ENCODE measurements at places on chromosomes 11 and 22. TPM values are rescaled to one million over a fixed set of nuclear protein-coding genes. Genes with fewer than 3 reads are reported as not detected.

DEPDC7 gene
- total RNA-seq = 10.5 TPM

RAG1 gene
- 0.18 TPM for total RNA-seq

ART5 gene
- total RNA-seq = 0.46 TPM

TRIM29 gene
- not detected for total RNA-seq

GRCh38 chr22:35470903-35471321, 69.7 kb upstream of the RASD2 start:
- DNase-seq = no peak

DNA sequence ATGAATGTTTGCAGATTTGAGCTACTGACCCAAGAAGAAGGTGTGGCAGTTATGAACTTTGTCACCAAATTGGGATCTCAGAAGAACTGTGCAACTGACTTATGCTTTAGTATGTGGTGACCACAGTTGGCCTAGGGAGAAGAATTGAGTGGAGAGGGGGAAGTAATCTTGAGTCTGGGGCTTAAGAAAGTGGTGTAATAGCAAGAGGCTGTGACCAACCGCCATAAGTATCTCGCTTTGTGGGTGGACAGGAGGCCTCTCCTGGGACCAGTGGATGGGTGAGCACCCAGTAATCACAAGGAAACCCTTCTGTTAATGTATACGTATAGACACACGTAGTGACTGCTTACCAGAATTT, 12.7 kb upstream of the IL10RA start:
- no peak for DNase-seq

DNA sequence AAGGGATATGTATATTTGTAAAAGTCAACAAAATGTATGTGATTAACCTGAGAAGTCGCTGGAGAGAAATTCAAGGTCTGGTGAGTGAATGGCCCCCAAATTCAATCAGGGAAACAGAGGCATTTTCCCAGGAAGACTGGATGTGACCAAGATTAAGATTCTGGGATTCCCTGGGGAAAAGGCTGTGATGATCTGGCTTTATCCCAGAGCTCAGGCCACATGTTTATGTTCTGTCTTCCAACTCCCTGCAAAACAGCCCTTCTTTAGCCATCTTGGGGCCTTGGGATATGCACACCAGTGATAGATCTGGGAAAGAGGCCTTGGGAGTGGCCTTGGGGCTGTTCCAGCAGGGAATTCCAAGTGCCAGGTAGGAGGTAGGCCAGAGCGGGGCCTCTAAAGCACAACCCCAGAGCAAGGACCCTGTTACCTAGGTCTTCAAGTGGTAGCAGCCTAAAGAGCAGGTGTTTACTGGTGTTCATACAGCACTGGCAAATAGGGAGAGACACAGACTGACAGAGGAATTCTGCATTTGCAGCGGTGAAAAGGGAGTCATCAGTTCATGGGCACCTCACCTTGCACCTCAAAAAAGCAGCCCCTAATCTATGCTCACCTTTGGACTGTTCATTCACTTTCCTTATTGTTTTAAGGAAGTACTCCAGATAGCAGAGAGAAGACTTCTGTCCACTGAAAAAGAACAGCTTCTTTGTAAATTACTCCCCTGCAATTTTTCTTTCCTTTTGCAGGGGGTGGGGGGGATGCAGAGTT, 312.4 kb downstream of the BUD13 start:
- no peak for DNase-seq

- no peak for DNase-seq
These were observed 61.6 kb downstream of the STK33 start for GRCh38 chr11:8532475-8532874.

DNA sequence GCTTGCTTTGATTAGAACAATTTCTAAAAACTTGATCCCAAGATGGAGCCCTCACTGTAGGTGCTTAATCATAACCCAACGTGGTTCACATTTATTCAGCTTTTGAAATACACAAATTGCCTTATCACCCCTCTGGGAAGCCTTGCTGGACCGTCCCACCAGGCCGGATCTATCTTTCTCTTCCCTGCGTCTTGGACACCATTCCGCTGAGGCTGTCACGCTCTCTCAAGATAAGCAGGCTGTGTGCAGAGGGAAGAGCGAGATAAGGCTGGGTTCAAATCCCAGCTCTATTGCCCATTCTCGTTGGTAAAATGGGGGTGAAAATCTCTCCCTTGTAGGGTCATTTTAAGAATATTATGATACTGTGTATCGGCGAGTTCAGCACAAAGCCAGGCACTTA, 20.5 kb upstream of the TP53I11 start:
- no peak for DNase-seq

DNA sequence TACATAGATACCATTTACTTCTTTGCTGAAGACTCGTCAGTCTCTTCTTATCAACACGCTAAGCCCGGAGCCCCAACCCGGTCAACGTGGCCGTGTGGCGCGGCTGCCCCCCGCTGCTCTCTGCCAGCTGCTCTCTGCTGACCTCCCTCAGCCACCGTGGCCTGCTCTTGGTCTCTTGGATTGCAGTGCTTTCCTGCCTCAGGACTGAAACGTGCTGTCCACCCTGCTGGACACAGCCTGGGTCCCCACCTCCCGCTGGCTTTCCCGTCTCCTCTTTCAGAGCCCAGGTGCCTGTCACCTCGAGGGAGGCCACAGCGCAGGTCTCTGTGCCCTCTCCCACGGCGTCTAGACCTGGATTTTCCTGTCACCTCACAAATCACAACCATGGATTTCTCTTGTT, 388.1 kb upstream of the B3GAT1 start:
- no peak for DNase-seq

DNA sequence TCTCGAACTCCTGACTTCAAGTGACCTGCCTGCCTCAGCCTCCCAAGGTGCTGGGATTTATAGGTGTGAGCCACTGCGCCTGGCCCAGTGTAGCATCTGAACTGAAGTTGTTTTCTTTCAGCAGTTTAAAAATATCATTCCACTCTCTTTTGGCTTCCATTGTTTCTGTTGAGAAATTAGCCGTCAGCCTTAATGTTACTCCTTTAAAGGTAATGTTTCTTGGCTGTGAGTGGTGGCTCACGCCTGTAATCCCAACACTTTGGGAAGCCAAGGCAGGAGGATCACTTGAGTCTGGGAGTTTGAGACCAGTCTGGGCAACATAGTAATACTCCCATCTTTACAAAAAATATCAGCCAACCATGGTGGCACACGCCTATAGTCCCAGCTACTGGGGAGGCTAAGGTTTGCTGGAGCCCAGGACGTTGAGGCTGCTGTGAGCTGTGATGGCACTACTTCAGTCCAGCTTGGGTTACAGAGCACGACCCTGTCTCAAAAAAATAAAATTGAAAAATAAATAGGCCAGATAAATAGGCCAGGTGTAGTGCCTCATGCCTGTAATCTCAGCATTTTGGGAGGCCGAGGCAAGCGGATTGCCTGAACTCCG, 25.9 kb downstream of the MCAM start:
- no peak for DNase-seq

DNA sequence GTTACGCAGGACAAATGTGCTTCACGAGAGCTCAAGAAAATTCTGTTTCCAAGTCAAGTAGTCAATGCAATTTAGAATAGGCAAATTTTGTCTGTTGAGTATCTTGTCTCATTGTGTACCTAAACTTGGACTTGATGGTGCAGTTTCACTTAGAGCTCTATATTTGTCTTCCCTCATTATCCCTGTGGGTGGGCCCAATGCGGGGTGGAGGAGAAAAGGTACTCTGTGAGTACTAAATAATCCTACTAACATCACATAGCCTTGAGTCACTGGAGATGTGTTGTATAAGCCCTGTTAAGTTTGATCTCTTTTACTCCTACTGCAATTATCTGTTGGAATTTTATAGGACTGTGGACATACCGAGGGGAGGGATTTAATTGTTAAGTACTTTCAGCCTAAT, 331.2 kb downstream of the METTL15 start:
- DNase-seq = no peak

DNA sequence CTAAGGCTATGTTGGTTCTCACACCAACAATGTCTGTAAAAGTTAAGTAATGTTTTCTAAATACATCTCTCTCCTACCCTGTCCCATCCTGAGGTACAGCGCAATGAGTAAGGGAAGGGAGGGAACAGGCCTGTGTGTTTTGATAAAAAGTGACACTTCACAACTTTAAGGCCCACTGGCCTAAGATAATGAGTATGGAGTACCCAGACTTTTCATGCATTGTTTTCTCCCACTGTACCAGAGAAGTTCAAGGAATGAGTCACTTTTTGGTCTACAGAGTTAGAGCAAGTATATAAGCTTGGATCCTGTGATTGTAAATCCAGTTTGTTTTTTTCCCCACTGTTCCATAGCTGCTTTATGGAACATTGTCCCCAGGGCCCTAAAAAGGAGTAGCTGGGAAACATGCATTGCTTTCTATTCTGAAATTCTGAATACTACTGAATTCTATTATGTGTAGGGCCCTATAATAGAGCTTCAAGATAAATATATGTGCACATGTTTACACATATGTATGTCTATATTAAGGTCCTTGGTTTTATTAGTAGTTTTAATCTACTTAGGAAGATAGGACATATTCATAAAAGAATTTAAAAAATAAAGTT, 29.8 kb downstream of the KCNE3 start:
- no peak for DNase-seq

DNA sequence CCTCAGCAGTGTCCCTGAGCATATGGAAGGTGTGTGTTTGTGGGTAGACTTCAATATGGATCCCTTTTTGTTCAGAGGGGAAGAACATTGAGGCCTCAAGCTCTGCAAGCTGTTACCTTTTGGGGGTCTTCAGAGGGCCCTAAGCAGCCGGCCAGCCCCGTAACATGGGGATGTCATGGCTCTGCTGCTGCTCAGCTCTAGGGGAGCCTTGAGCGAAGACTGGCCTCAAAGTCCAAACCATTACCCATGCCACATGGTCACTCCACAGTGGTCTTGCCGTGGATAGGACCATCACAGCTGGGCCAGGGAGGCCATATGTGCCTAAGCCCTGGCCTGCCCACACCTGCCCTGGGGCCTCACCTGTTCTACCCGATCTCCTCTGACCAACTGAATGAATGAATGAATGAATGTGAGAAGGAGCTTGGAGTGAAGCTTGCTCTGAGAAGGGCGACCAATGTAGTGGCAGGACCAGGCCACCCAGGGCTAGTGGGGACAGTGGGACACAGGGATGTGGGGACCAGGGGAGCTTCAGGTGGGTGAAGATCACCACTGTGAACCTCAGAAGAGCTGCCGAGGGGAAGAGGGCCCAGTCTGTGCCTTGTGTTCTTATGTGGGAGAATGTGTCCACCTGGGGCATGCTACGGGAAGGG, 754.6 kb downstream of the BRD1 start:
- no peak for DNase-seq
